ENCODE measurements at places on chromosomes 3 and 15.

GRCh38 chr3:44674211-44674610 lies 25.7 kb downstream of the ZNF35 start:
- DNase-seq = no peak

DNA sequence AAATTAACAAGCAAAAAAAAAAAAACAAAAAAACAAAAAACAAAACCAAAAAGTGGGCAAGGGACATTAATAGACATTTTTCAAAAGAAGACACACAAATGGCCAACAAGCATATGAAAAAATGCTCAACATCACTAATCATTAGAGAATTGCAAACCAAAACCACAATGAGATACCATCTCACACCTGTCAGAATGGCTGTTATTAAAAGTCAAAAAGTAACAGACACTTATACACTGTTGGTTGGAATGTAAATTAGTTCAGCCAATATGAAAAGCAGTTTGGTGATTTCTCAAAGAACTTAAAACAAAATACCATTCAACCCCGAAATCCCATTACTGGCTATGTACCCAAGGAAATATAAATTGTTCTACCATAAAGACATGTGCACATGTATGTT lies 222.4 kb upstream of the CD96 start:
- DNase-seq = no peak

DNA sequence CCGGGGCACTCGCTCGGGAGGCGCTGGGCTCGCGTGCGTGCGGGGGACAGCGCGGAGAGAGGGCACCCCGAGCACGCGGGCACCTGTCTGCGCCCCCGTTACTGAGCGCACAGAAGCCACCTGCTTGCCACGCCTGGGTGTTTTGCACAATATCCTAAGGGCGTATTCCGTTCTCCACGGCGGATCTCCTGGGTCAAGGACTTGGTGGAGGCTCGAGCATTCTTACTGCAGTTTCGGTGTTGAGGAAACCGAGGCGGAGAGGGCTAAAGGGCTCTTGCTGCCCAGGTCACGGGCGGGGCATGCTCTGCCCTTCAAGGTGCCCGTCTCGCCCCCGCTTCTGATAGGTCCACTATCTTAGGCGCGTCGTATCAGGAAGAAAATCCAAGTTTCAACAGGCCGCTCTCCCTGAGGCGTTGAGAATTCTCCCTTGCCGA lies 526 bp downstream of the GPD1L start:
- no peak for DNase-seq

DNA sequence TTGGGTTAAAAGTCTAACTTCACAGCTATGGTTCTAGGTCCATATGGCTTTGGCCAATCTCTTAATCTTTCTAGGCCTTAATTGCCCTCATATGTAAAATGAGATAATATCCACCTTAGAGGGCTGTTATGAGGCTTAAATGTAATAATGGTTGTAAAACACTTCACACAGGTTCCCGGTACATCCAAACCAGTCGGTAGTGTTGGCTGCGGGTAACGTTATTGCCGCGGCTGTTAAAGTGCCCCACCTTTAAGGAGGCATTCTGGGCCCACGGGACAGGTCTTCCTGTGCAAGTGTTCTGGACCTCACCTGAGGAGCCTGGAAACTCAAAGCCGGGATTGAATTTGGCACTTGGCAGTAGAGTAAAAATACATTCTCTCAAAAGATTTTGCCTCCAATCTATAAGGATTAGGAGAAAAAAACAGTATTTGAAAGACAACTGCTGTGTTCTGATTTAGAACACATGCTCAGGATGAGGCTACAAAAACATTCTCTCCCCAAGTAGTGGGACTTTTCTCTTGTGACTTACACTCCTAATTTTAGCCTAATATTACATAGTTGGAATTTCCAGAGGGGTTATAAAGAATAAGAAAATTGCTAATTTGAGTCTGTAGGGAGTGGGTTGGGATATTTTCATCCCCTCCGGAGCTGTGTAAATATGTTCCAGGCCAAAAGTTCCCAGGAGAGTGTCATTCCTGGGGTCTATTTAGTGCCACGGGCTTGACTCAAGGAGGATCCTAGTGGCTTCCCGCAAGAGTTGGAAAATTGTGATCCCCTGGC lies 44.9 kb upstream of the TSEN2 start:
- no peak for DNase-seq
